ENCODE measurements at places on chromosomes 4 and X.

DNA sequence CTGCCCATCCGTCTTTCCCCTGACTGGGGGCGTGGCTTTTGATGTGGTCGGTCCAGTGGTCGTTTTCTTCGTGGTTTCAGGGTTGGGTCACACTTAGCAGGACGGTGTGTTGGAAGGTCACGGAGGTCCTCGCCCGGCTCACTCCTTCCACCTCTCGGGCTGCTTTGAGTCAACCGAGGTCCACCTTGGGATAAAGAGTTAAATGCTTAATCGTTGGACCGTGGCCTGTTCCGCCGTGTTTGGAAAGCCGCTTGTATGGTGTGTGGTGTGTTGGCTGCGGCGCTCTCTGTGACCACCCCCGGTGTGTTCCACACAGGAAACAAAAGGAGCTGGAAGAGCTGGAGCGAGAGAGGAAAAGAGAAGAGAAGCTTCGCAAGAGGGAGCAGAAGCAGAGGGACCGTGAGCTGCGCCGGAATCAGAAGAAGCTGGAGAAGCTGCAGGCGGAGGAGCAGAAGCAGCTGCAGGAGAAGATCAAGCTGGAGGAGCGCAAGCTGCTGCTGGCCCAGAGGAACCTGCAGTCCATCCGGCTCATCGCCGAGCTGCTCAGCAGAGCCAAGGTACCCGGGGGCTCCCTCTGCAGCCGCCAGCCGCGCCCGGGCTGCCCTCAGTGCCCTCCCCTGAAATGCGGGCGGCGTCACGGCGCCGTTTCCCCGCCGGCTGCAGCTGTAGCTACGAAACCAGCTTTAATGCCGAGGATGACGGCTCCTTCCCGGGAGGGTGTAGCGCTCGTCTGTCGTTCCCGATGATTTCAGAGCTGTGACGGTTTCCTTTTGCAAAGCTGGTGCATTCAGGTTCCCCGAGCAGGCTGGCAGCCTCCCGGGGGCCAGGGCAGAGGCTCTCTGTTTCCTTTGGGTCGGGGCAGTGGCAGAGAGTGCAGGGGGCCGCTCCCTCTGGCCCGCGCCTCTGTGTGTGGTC is 7.7 kb downstream of the AKAP17A start:
- no peak for DNase-seq

DNA sequence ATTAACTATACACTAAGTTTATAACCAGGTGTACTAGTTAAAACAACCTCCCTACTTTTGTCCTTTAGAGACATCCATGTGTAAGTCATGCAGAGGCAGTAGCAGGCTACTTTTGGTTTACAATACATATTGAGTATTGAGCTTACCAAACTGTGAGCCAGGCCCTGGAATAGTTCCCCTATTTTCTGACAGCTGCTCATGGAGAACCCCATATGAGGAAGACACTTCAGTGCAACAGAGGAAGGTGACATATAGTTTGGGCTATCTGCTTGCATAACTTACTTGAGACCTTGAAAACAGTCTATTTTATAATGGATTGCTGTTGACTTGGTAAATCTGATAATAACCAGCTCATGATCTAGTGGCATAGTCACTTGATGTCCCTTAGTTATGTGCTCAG is 190.5 kb downstream of the SH3BGRL start:
- DNase-seq = no peak

- DNase-seq = no peak
Observed at GRCh38 chrX:15500497-15500966, at the start of gene BMX. TSS of gene BMX (plus strand) at chrX:15500807. CDS start at chrX:15508354, 7,547 bp downstream.

- no peak for DNase-seq
Observed at GRCh38 chrX:153814591-153815315, 15.6 kb downstream of the PDZD4 start.
